Occipital lobe (tissue), 3 donors: ENCODE measurements at places on chromosomes 16 and 17. TPM values are rescaled to one million over a fixed set of nuclear protein-coding genes. Genes with fewer than 3 reads are reported as not detected.

The SULT1A2 gene
- total RNA-seq = not detected

- DNase-seq = no peak
Measured at GRCh38 chr17:13346996-13347762, 254.6 kb downstream of the HS3ST3A1 start.

GRCh38 chr16:88576307-88576706 is 6.1 kb downstream of the ZC3H18 start:
- no peak for DNase-seq

The CCL8 gene
- 0.16 TPM for total RNA-seq
